Stromal cell of bone marrow (primary cell): ENCODE measurements at places on chromosomes 13 and 19.

DNA sequence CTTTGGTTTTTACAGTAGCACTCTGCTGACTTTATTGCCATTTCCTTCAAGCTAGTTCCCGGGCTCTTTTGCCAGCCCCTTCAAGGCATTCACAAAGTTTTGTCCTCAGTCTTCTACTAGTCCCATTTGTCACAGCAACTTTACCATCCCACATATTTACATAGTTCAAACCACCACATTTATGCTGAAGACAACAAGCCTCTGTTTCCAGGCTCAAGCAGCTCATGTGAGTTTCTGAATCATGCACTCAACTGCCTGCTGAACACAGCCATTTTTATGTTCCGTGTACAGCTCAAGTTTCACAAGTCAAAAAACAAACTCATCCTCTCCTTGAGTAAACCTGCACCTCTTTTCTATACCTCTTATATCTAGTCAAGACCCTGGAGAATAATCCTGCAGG is 977.0 kb upstream of the SLC10A2 start:
- DNase-seq: no peak

DNA sequence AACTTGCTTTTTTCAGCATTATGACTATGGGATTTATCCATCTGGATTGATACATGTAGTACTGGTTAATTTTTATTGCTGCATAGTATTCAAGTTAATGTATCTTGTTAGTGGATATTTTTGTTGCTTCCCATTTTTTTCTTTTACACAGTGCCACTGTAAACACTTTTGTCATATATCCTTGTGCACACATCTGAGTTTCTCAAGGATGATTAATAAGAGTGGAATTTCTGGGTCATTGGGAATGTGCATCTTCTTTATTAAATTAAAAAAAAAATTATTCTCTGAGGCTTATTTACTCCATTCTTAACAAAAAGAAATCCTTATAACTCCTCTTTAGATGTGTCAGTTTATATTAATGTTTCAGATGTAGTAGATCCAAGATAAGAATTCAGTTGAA is 27.3 kb downstream of the B3GLCT start:
- no peak for DNase-seq

- DNase-seq: no peak
Observed at GRCh38 chr13:69194130-69194529, 913.5 kb upstream of the ATXN8OS start.

- peak; percentile 25 for DNase-seq
Observed at GRCh38 chr19:9586764-9587163, 2.5 kb upstream of the ZNF121 start.

GRCh38 chr19:40223135-40223822 is 3.2 kb downstream of the CCNP start:
- no peak for DNase-seq

GRCh38 chr19:28857967-28858366 is 355.0 kb downstream of the UQCRFS1 start:
- DNase-seq: no peak

GRCh38 chr19:57078802-57079201 is 41.0 kb upstream of the USP29 start:
- DNase-seq: no peak

DNA sequence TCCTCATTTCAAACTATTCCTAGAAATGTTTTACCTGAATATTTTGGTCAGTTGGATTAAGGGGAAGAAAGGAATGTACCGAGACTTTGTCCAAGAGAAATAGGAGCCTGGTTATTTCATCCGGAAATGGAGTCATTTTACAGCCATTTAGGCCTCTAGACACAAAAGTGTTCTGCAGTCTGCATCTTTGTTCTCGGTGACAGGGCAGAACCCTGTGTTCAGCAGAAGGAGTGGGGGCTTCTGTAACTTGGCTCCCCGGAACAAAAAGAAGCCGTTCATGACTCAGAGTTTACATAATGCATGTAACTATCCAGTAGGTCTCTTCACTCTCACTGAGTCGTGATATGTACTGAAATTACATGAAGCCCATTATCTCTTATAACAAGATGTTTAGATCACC is 21.6 kb upstream of the FNDC3A start:
- DNase-seq: no peak
